ENCODE measurements at places on chromosomes 13 and 19. TPM values are rescaled to one million over a fixed set of nuclear protein-coding genes. Genes with fewer than 3 reads are reported as not detected.

DNA sequence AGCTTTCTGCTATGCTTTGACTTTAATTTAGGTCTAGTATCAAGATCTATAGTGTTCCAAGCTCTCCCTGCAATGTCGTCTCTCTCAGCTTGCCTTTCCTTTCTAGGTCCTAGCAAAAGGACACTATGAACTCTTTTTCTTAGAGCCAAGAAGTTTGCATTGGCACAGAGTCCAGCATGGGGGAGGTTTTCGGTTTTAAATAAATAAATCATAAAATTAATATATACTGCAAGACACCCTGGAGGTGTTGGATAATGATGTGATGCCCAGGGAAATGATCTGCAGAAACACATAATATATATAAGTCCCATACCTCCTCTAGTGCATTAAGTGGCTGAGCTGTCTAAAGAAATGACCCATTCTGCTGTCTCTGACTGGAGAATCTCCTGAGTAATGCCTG, 316.4 kb upstream of the MAB21L1 start:
- H3K36me3 ChIP-seq, result no peaks in the 10 kb centered on the region
- H3K27me3 ChIP-seq, result no peaks in the 10 kb centered on the region
- H3K4me3 ChIP-seq, result no peak overlapping the region

- peaks cover 2% of the 10 kb centered on the region for H3K36me3 ChIP-seq
- H3K27ac ChIP-seq, result no peak overlapping the region
These were observed 197.5 kb downstream of the NBEA start for GRCh38 chr13:35139591-35139990.

- peak overlapping the region; percentile 5 for H3K27ac ChIP-seq
- no peaks in the 10 kb centered on the region for H3K36me3 ChIP-seq
- H3K27me3 ChIP-seq, result peaks cover 5% of the 10 kb centered on the region
- H3K4me1 ChIP-seq, result peaks cover 32% of the 10 kb centered on the region
- H3K4me3 ChIP-seq, result no peak overlapping the region
These were observed 133.0 kb downstream of the DCT start for GRCh38 chr13:94346261-94347019.

GRCh38 chr19:615619-616018, 17.7 kb downstream of the POLRMT start:
- H3K27ac ChIP-seq, result no peak overlapping the region
- H3K36me3 ChIP-seq, result peaks cover 27% of the 10 kb centered on the region
- H3K4me1 ChIP-seq, result peaks cover 22% of the 10 kb centered on the region
- DNase-seq, result no peak
- H3K27me3 ChIP-seq, result peaks cover 2% of the 10 kb centered on the region
- no peak overlapping the region for H3K4me3 ChIP-seq

DNA sequence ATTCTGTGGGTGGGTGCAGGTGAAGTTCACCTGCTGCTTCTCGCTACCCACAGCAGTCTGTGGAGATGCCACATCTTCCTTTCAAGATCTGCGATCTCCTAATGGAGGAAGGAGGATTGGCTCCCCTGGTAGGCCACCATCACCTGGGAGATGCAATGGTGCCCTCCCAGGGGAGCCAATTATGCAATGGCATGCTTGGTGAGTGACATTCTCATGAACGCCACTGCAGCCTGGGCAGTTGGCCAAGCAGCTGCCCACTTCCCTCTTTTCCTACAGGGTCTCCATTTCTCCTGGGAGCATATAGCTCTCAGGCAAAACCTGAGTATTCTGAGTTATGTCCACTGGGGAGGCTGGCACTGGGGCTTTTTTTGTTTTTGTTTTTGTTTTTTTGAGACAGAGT, 83.5 kb upstream of the KCTD15 start:
- no peak overlapping the region for H3K27ac ChIP-seq
- H3K4me1 ChIP-seq, result no peaks in the 10 kb centered on the region
- H3K27me3 ChIP-seq, result peaks cover 10% of the 10 kb centered on the region
- no peak for DNase-seq
- H3K4me3 ChIP-seq, result no peak overlapping the region

DNA sequence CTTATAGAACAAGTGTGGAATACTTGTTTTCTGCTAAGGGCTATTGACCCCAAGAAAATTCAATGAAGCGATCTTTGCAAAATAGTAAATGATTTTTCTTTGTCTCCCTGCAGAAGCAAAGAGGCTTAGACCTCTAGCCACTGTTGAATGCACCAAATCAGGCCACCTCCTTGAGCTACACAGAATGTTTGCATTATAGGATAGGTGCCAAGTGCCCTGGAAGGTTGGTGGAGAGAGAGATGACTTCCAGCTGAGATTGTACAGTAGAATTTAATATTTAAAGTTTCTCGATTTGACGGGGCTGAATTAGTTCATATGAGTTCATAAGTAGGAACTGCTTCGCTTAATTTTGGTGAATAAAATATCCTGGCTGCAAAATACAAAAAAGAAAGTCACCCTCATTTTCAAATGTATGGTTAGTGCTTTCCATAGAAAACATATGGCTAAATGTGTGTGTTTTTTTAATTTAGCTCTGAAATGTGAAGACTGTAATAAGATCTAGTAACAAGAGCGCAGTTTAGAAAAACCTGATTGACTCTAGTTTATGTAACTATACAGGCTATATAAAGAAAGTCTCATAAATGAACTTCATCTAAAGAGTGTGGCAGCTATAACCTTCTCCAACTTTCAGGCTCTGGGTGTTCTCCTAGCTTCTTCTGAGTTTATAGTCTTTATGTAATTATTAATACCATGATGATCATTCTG, 41.6 kb downstream of the LRCH1 start:
- H3K36me3 ChIP-seq, result peaks cover 6% of the 10 kb centered on the region
- H3K4me3 ChIP-seq, result no peak overlapping the region
- no peak for DNase-seq
- no peak overlapping the region for H3K27ac ChIP-seq
- peaks cover 83% of the 10 kb centered on the region for H3K4me1 ChIP-seq

GRCh38 chr19:15371786-15372380, 7.7 kb downstream of the AKAP8 start:
- no peak for DNase-seq
- peak overlapping the region; percentile 79 for H3K27ac ChIP-seq
- peaks cover 20% of the 10 kb centered on the region for H3K4me1 ChIP-seq
- no peaks in the 10 kb centered on the region for H3K27me3 ChIP-seq
- H3K4me3 ChIP-seq, result no peak overlapping the region
- H3K36me3 ChIP-seq, result peaks cover 49% of the 10 kb centered on the region

GRCh38 chr13:38970380-38971051, 20.1 kb downstream of the STOML3 start:
- H3K27ac ChIP-seq, result no peak overlapping the region
- H3K4me3 ChIP-seq, result no peak overlapping the region
- no peak for DNase-seq

- H3K27ac ChIP-seq, result no peak overlapping the region
- H3K36me3 ChIP-seq, result no peaks in the 10 kb centered on the region
- no peak for DNase-seq
- H3K27me3 ChIP-seq, result peaks cover 41% of the 10 kb centered on the region
- H3K4me3 ChIP-seq, result no peak overlapping the region
These were observed 18.6 kb downstream of the C19orf81 start for GRCh38 chr19:50667759-50668231.

- DNase-seq, result no peak
- no peaks in the 10 kb centered on the region for H3K36me3 ChIP-seq
- no peaks in the 10 kb centered on the region for H3K27me3 ChIP-seq
- no peak overlapping the region for H3K27ac ChIP-seq
These were observed 124.5 kb upstream of the CSNK1A1L start for GRCh38 chr13:37229931-37230330.

GRCh38 chr19:2462635-2463421, 6.1 kb upstream of the LMNB2 start:
- H3K27ac ChIP-seq, result no peak overlapping the region
- no peaks in the 10 kb centered on the region for H3K36me3 ChIP-seq

GRCh38 chr13:82687884-82688283, 1194.4 kb downstream of the SLITRK1 start:
- H3K4me3 ChIP-seq, result peak overlapping the region; percentile 53

GRCh38 chr13:73061473-73061872, 2.7 kb downstream of the KLF5 start:
- H3K27ac ChIP-seq, result no peak overlapping the region
- no peak for DNase-seq
- H3K4me3 ChIP-seq, result no peak overlapping the region
- H3K4me1 ChIP-seq, result peaks cover 16% of the 10 kb centered on the region
- no peaks in the 10 kb centered on the region for H3K36me3 ChIP-seq

GRCh38 chr13:59750860-59751259, 412.9 kb downstream of the DIAPH3 start:
- H3K27me3 ChIP-seq, result no peaks in the 10 kb centered on the region
- no peak overlapping the region for H3K4me3 ChIP-seq
- no peaks in the 10 kb centered on the region for H3K36me3 ChIP-seq
- DNase-seq, result no peak
- no peak overlapping the region for H3K27ac ChIP-seq
- peaks cover 2% of the 10 kb centered on the region for H3K4me1 ChIP-seq

- no peak for DNase-seq
- no peak overlapping the region for H3K4me3 ChIP-seq
- peaks cover 16% of the 10 kb centered on the region for H3K4me1 ChIP-seq
- H3K27me3 ChIP-seq, result no peaks in the 10 kb centered on the region
- H3K36me3 ChIP-seq, result no peaks in the 10 kb centered on the region
- H3K27ac ChIP-seq, result no peak overlapping the region
These were observed 503.3 kb downstream of the COG6 start for GRCh38 chr13:40158757-40159156.

DNA sequence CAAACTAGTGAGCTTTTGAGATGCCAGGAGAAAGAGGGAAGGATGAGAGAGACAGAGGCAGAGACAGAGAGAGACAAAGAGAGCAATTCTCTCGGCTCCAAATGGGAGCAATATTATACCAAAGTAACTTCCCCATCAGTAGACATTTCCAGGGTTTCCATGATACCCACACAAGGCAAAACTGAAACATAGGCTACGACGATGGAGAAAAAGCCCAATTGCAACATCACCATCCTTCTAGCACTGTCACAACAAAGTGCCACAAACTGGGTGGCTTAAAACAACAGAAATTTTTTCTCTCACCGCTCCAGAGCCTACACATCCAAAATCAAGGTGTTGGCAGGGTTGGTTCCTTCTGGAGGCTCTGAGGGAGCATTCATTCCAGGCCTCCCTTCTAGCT, 81.4 kb downstream of the KCTD12 start:
- no peaks in the 10 kb centered on the region for H3K27me3 ChIP-seq
- H3K36me3 ChIP-seq, result no peaks in the 10 kb centered on the region
- H3K4me1 ChIP-seq, result no peaks in the 10 kb centered on the region
- no peak overlapping the region for H3K27ac ChIP-seq

- no peak for DNase-seq
- no peaks in the 10 kb centered on the region for H3K27me3 ChIP-seq
- H3K36me3 ChIP-seq, result no peaks in the 10 kb centered on the region
- H3K27ac ChIP-seq, result no peak overlapping the region
These were observed 448.2 kb downstream of the LIG4 start for GRCh38 chr13:107767119-107767518.

GRCh38 chr13:38483623-38484022, 134.0 kb downstream of the UFM1 start:
- DNase-seq, result no peak
- H3K36me3 ChIP-seq, result no peaks in the 10 kb centered on the region
- H3K27ac ChIP-seq, result no peak overlapping the region
- H3K27me3 ChIP-seq, result no peaks in the 10 kb centered on the region

DNA sequence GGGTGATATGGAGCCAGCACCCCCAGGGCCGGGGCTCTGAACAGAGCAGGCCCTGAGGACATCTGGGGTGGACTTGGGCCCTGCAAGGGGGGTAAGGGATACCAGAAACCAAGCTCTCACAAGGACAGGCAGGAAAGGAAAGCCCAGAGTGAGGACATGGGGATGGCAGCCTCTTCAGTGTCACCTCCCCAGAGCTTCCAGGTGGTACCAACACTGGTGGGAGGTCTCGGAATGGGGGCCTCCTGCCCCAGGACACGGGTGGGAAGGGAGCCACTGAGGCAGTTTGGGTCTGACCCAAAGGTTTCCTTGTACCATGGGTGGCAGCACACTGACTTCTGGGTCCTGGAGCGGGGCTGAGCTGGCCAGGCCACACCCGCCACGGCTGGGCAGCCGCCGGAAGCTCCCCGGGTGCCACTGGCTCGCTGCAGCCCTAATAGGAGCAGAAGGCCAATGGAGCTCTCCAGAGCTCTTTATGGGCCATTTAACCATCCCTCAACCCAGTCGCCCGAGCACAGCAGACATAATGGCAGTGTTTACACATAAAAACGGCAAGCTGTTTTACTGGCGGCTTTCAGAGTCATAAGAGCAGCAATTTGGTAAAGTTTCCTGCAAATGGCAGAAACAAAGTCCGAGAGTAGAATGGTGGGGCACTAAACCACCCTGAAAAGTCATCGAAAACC, 59.3 kb downstream of the PEPD start:
- no peak overlapping the region for H3K4me3 ChIP-seq
- peaks cover 8% of the 10 kb centered on the region for H3K36me3 ChIP-seq
- no peak for DNase-seq
- H3K4me1 ChIP-seq, result no peaks in the 10 kb centered on the region
- no peak overlapping the region for H3K27ac ChIP-seq

- no peaks in the 10 kb centered on the region for H3K36me3 ChIP-seq
- H3K4me1 ChIP-seq, result peaks cover 49% of the 10 kb centered on the region
- H3K4me3 ChIP-seq, result peak overlapping the region; percentile 30
- DNase-seq, result peak; percentile 46
- peak overlapping the region; percentile 29 for H3K27ac ChIP-seq
- no peaks in the 10 kb centered on the region for H3K27me3 ChIP-seq
These were observed 155.9 kb upstream of the KLF12 start for GRCh38 chr13:74289861-74290773.

DNA sequence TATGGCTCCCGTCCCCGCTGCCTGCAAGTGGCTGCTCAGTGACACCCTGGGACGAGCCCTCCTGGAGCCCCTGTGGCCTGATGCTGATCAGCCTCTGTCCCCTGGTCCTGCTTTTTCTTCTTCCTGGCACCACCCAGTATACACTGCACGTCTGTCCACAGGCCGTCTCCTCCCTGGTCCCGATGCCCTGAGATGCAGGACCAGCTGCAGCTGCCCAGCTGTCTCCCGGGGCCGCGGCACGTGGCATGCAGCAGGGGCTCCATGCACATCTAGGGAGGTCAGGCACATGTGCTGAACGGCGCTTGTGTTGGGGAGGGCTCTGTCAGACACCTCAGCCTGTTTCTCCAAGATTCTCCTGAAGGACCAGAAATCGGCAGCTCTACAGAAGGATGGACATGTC, 30.2 kb downstream of the ZFR2 start:
- no peak overlapping the region for H3K4me3 ChIP-seq
- no peak for DNase-seq
- H3K4me1 ChIP-seq, result peaks cover 3% of the 10 kb centered on the region
- H3K36me3 ChIP-seq, result no peaks in the 10 kb centered on the region
- no peak overlapping the region for H3K27ac ChIP-seq

- H3K4me1 ChIP-seq, result no peaks in the 10 kb centered on the region
- no peaks in the 10 kb centered on the region for H3K27me3 ChIP-seq
- no peak overlapping the region for H3K4me3 ChIP-seq
These were observed 544.6 kb downstream of the SLITRK6 start for GRCh38 chr13:85254641-85255040.

- DNase-seq, result no peak
These were observed 663 bp upstream of the GGACT start for GRCh38 chr13:100589178-100589725.

Gene CDADC1
- total RNA-seq, result 8.5 TPM

Gene GJB2
- total RNA-seq, result 9.0 TPM

Gene ZNF443
- 3.4 TPM for total RNA-seq

Gene CABP5
- not detected for total RNA-seq

Gene TMEM91
- total RNA-seq, result 4.0 TPM

Gene FUT3
- total RNA-seq, result not detected

Gene ANGPTL8
- not detected for total RNA-seq

Gene TEKTIP1
- 1.4 TPM for total RNA-seq

Gene TNFSF9
- total RNA-seq, result 0.49 TPM

Gene ZNF98
- total RNA-seq, result not detected

Gene SSBP4
- 79.3 TPM for total RNA-seq

Gene ZNF584
- total RNA-seq, result 9.9 TPM

Gene PSG2
- total RNA-seq, result not detected

Gene PGLYRP2
- not detected for total RNA-seq

Gene ERICH6B
- not detected for total RNA-seq

Gene CEACAM19
- total RNA-seq, result 0.56 TPM
